ENCODE measurements at places on chromosomes 6 and 20.
A peak's percentile ranks its signal among the peaks of the same experiment; 100 is the strongest.

DNA sequence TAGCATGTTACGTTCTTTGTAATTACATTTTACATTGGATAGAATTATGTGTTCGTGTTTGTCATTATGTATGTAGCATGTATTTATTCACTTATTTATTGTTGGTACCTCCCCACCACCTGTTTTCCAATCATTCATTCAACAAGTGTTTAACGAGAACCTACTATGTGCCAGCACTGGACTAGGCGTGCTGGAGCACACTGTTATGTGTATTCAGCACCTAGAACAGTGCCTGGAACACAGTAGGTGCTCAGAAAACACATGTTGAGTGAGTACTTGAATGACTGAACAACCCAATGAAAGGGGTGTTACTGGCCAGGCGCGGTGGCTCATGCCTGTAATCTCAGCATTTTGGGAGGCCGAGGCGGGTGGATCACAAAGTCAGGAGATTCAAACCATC lies 11.3 kb downstream of the ETV7 start:
- no peak for DNase-seq
- H3K36me3 ChIP-seq: no peaks in the 10 kb centered on the region
- peaks cover 6% of the 10 kb centered on the region for H3K27me3 ChIP-seq
- no peaks in the 10 kb centered on the region for H3K4me1 ChIP-seq
- no peak overlapping the region for H3K27ac ChIP-seq

- H3K27me3 ChIP-seq: no peaks in the 10 kb centered on the region
- H3K27ac ChIP-seq: no peak overlapping the region
- no peaks in the 10 kb centered on the region for H3K4me1 ChIP-seq
- no peaks in the 10 kb centered on the region for H3K36me3 ChIP-seq
- no peak overlapping the region for H3K4me3 ChIP-seq
These were observed 267.7 kb upstream of the SLC35B3 start for GRCh38 chr6:8703059-8703458.

DNA sequence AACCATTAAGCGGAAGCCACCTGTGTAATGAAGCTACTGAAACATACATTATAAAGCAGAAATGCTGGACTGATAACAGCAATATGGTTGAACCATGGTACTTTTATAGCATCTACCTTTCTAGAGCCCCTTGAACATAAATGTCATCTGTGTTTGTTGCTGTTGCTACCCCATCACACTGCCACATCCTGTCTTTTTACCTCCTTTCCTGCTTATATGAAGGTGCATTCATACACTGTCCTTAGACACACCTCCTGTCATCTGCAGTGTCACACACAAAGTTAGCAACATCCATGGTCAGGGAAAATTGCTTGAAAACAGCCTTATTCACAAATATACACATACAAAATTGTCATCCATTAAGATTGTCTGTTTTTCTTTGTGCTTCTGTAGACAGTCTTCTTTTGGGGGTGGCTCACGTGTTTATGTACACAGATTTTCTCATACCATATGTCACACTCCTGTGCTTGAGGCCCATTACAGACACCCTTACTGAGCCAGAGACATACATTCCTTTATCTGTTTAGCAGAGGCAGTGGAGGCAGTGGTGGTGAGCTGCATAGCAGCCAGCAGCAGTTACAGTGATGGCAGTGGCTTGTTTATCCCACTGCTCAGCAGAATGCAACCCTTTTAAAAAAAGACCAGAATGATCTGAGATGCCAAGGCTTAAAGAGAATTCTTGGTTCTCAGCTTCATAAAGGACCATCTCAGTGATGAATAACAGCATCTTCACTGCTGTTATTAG lies 25.9 kb downstream of the C6orf62 start:
- H3K4me1 ChIP-seq: no peaks in the 10 kb centered on the region
- no peak overlapping the region for H3K4me3 ChIP-seq
- H3K27ac ChIP-seq: no peak overlapping the region

- H3K27me3 ChIP-seq: no peaks in the 10 kb centered on the region
- DNase-seq: no peak
- no peak overlapping the region for H3K27ac ChIP-seq
- H3K36me3 ChIP-seq: no peaks in the 10 kb centered on the region
These were observed 11.3 kb downstream of the SERPINB9 start for GRCh38 chr6:2891768-2892170.

GRCh38 chr6:4220558-4220957 lies 85.2 kb upstream of the ECI2 start:
- H3K27ac ChIP-seq: no peak overlapping the region
- no peak for DNase-seq
- no peaks in the 10 kb centered on the region for H3K27me3 ChIP-seq
- no peak overlapping the region for H3K4me3 ChIP-seq
- H3K36me3 ChIP-seq: no peaks in the 10 kb centered on the region

DNA sequence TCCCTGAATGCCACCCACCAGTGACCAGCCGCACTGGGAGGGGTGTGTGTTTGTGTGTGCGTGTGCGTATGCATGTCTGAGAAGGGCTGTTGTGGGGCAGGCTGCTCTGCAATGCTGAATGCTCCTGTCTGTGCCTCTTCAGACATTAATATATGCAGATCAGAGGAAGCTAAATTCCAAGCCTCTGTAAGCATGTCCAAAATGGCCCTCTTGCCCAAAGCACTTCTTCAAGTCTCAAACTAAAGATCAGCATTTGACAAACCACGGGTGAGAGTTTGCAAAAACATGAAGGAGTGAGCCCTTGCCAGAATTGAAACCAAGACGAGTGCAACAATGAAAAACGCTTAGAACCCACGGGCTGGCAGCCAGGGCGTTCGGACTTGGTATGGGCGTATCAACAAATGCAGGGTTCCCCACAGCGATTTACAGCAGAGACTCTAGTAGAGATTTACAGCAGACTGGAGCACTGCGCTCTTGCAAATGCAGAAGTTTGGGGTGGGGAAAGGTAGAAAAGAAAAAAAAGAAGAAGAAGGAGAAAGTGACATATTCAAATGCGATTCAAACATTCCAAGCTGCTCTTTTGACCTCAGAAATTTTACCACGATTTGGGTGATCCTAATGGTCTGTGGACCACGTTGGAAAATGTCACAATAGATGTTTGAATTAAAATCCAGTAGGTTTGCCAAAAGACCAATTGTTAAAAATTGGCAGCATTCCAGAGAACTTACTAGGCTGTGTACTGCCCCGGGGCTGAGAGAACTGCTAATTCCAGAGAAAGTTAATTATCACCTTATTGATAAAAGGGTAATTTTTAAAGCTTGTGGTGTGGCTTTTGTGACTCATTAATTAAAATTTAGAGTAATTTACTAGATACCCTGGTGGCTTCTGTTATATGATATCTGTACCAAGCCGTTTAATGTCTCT lies 3.5 kb downstream of the SCML4 start:
- H3K27ac ChIP-seq: no peak overlapping the region
- peak; percentile 19 for DNase-seq
- no peaks in the 10 kb centered on the region for H3K36me3 ChIP-seq
- peaks cover 26% of the 10 kb centered on the region for H3K27me3 ChIP-seq

- H3K36me3 ChIP-seq: no peaks in the 10 kb centered on the region
- H3K27me3 ChIP-seq: no peaks in the 10 kb centered on the region
- DNase-seq: peak; percentile 68
- no peak overlapping the region for H3K27ac ChIP-seq
- H3K4me3 ChIP-seq: no peak overlapping the region
These were observed 27.9 kb downstream of the B4GALT5 start for GRCh38 chr20:49685809-49686208.

DNA sequence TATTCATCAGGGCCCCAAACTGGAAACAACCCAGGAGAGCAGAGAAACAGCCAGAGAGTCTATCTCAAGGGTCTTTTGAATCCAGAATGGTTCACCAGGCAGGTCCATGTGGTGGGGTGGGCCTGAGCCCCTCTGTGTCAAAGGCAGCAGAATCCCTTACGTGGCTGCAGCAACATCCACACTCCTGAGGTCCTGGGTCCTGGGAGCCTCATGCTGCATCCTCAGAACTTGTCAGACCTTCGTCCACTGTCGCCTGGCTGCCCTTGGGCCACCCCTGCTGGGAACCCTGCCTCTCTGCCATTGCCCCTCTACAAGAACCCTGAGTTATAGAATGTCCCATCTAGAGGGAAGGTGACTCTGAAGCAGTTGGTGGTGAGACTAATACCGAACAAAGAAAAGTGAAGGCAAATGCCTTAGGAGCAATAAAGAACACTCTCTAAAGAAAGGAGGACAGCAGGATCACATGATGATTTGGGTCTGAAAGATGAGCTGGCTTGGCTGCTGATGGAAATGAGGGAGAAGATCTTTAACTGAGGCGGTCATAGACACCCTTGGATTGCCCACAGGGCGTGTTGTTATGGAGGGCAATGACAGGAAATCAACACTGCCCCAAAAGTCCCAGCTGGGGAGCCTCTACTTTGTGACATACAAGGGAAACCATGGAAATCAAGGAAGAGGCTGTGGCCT lies 161.2 kb downstream of the SYNDIG1 start:
- no peak overlapping the region for H3K4me3 ChIP-seq
- no peaks in the 10 kb centered on the region for H3K27me3 ChIP-seq
- no peak overlapping the region for H3K27ac ChIP-seq
- H3K36me3 ChIP-seq: no peaks in the 10 kb centered on the region
- DNase-seq: no peak

GRCh38 chr6:46370622-46371021 lies 120.6 kb downstream of the RCAN2 start:
- DNase-seq: no peak
- H3K27me3 ChIP-seq: no peaks in the 10 kb centered on the region
- no peaks in the 10 kb centered on the region for H3K4me1 ChIP-seq
- H3K36me3 ChIP-seq: no peaks in the 10 kb centered on the region
- H3K27ac ChIP-seq: no peak overlapping the region
- no peak overlapping the region for H3K4me3 ChIP-seq

DNA sequence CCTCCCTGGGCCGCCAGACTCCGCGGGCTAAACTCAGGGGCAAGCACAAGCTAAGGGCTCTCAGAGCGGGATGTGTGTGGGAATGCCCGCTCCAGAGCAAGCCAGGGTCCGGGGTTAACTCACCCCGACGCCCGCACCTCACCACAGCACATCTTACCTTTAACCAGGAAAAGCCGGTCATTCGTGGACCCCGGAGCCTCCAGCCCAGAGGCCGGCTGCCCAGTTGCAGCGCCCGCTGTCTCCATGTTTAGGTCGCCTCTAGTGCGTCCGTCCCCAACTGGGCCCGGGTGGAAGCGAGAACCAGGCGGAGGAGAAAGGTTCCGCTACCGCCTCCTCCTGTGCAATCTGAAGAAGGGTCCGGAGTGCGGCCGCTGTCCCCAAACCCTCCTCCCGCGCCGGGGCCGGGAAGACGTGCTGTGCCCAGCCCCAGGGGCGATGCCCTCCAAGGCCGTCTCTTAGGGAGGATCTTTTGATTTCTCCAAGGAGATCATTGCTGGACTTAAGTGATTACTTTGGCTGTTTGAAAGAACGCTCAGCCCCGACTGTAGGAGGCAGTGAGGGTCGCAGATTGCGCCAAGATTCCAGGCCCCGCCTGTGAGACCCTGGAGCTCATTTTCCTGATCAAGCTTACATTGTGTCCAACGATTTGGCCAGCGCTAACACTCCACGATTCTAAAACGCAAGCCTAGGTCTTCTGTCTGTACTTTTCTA lies at the start of gene TMEM242:
TSS of gene TMEM242 (minus strand) at position 265 of the 711 bp plus-strand sequence. CDS start at position 245, 20 bp downstream.
- H3K4me1 ChIP-seq: no peaks in the 10 kb centered on the region
- H3K4me3 ChIP-seq: peak within 1 kb of the TSS; percentile 73
- peak; percentile 96 for DNase-seq
- no peaks in the 10 kb centered on the region for H3K27me3 ChIP-seq

DNA sequence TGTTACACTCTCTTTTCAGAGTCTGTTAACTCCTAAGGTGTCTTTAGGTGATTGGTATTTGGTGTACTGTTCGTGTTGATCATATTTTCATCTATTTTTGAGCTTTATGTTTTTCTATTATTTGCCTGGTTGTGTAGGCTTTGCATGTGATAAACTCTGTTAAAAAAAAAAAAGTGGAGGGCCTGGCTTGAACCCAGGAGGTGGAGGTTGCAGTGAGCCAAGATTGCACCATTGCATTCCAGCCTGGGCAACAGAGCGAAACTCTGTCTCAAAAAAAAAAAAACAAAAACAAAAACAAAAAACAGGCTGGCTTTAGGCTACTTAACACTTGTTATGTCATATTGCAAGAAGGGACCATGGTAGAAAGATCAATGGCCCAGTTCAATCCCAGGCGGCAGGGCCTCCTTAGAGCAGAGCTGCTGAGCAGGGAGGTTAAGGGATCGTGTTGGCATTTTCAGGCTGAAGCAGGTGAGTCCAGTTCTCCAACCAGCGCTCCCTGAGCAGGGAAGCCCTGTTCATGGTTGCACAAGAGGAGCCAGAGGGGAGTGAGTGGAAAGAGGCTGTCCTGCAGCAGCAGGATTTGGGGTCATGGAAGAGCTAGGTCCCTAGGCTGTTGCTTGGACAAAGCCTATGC lies 8.5 kb downstream of the PYGB start:
- peaks cover 8% of the 10 kb centered on the region for H3K36me3 ChIP-seq
- no peaks in the 10 kb centered on the region for H3K4me1 ChIP-seq
- no peak overlapping the region for H3K4me3 ChIP-seq
- no peaks in the 10 kb centered on the region for H3K27me3 ChIP-seq
- H3K27ac ChIP-seq: no peak overlapping the region

DNA sequence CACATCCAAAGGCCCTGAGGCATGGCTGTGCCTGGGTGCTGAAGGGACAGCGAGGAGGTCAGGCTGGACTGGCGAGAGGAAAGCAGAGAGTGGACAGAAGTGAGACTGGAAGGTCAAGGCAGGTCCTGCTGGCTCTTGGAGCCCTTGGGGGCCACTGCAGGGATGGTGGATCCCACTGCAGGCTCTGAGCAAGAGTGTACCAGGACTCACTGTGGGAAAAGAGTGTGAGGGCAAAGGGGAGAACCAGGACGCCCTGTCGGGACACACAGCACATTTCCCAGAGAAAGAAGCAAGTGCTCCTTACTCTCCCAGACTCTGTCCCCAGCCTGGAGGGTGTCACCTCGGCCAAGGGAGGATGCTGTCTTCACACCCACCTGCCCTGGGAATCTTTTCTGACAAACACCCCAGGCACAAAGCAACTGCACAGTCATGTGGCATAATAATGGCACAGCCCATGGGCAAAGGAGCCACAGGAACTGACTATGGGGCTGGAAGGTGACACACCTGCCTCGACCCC lies 172.3 kb upstream of the CST7 start:
- H3K36me3 ChIP-seq: no peaks in the 10 kb centered on the region
- no peak overlapping the region for H3K4me3 ChIP-seq
- DNase-seq: no peak
- H3K27ac ChIP-seq: no peak overlapping the region
- H3K4me1 ChIP-seq: peaks cover 4% of the 10 kb centered on the region

DNA sequence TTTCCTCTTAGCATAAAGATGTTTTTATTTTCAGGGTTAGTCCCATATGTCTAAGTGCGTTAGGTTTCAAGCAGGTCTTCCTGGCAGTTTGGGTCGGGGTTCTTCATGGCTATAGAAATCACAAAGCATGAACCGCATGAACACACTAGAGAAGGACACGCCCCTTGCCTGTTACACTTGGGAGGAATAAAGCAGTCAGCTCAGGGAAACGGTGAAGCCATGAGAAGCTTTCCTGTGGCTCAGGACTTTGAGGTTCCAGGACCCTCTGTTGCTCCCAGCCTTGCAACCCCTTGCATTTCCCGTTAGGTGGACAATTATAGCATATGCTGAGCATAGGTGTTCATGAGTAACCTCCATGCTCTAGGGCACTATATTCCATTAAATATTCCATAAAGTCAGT lies 96.7 kb downstream of the SYCP2 start:
- no peak overlapping the region for H3K4me3 ChIP-seq
- H3K27me3 ChIP-seq: peaks cover 3% of the 10 kb centered on the region
- no peaks in the 10 kb centered on the region for H3K4me1 ChIP-seq
- DNase-seq: no peak

- H3K4me1 ChIP-seq: no peaks in the 10 kb centered on the region
- no peak overlapping the region for H3K27ac ChIP-seq
- no peaks in the 10 kb centered on the region for H3K27me3 ChIP-seq
- no peak overlapping the region for H3K4me3 ChIP-seq
- no peaks in the 10 kb centered on the region for H3K36me3 ChIP-seq
These were observed 3.5 kb upstream of the PLCG1 start for GRCh38 chr20:41133709-41134361.

All from fibroblast of lung (primary cell).